RPMI8226 (cell line): ENCODE measurements at places on chromosomes 3 and 15.

GRCh38 chr3:23159929-23160328 lies 43.2 kb upstream of the UBE2E2 start:
- no peak for DNase-seq

DNA sequence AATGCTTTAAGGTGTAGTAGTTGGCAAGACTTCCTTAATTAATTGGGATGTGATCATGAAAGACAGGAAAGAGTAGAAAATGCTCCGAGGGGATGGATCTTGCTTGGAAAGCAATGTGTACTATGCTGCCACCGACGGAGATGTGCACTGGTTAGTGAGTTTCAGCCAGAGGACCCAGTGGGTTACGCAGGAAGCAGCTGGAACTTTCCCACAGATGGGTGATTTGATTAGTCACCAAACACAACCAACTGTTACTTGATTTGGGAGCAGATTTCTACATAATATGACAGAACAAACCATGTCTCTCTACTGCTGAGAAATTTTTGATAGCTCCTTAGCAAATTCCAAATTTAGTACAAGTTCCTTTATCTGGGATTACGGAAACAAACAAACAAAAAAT lies 245.4 kb upstream of the MCTP2 start:
- no peak for DNase-seq

DNA sequence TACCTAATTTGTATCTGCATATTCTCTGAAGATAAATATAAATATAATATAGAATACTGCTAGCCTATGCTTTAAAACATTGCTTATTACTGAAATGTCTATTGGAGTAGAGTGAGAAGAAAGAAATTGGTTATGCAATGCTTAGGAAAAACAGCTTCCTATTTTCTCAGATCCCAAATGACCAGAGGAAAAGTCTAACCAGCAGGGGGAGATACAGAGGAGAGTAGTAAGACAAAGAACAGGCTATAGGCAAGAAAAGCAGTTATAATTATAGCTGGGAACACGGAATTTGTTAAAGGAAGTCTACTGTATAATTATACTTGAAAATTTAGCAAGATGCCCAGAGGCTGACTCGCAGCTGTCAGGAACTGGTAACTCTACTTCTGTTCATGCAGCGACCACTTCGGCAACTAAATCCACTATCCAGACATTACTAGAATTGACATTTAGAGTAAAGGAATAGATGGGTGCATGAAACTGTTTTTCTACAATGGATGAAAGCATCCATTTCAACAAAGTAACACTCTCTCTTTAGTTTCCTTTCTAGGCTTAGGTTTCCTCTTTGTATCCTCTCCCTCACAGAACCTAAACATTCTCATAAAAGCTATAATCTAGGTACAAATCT lies 97.2 kb downstream of the TBC1D5 start:
- peak; percentile 40 for DNase-seq

- DNase-seq = no peak
Measured at GRCh38 chr3:42728056-42728455, 25.5 kb upstream of the HHATL start.

- no peak for DNase-seq
Measured at GRCh38 chr3:162774613-162775100, 1278.0 kb downstream of the OTOL1 start.

DNA sequence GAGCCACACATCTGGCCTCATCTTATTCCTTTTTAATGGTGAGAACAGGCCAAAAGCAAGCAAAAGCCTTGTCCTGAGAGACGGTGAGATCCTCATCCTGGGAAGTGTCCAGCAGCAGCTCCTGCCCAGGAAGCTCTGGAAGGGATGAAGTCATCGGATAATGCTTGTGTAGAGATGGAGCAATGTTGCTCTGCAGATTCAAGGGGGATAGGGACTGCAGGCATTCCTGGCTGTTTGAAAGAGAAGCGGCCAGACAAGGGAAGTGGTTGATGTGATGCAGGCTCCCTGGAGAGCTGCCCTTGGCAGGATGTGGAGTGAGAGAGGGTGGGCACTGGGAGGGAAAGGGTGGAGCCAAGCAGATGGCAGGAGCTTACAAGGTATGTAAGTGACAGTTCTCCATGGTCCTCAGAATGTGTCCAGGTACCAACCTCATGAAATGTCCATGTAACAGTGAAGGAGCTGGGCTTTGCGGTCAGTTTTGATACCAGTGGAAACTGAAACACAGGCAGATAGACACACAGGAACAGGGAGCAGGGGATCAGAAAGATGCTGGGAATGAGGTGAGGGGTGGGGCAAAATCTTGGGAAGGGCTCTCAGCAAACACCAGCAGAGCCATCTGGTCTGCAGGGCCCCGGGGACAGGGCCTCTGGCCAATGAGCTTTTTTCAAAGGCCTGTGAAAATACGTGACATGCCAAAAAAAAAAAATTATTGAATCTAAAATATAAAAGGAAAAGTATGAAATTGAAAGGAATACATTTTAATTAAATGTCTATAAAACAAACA lies 32.2 kb upstream of the LACTB start:
- no peak for DNase-seq

GRCh38 chr3:169266351-169266750 lies 397.2 kb downstream of the MECOM start:
- DNase-seq = no peak

DNA sequence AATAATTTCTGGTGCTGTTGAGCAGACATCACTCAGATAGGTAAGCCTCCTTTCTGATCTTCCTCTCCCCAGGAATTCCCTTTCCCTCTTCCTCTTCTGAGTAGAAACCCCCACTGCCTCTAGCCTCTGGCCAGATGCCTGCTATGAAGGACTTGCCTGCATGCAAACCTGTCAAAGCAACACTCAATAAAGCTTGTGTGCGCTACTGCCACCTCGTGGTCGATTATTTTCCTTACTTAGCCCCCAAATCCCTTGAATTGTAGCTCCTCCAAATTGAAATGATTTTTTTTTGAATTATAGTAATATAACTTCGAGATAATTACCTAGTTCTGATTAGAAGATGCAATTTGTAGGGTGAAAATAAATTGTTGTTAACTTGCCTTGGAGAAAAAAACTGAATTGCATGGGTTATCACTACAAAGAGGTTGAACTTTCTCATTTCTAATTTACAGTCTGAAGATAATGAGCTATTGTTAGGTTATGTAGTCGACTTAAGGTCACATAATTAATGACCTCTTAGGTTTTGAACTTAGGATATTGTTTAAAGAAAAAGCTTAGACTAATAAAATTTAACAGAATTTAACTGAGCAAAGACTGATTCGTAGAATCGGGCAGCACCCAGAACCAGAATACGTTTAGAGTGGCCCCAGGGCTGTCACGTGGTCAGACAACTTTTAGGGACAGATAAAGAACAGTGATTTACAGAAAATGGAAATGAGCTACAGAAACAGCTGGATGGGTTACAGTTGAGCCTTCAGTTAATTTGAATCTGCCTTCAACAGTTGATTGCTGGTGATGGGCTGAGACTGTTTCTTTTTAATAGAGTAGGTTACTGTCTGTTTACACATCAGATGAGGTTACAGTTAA lies 269.3 kb downstream of the ARPP21 start:
- DNase-seq = peak; percentile 68

- no peak for DNase-seq
Measured at GRCh38 chr15:78915341-78916087, 29.3 kb downstream of the CTSH start.

DNA sequence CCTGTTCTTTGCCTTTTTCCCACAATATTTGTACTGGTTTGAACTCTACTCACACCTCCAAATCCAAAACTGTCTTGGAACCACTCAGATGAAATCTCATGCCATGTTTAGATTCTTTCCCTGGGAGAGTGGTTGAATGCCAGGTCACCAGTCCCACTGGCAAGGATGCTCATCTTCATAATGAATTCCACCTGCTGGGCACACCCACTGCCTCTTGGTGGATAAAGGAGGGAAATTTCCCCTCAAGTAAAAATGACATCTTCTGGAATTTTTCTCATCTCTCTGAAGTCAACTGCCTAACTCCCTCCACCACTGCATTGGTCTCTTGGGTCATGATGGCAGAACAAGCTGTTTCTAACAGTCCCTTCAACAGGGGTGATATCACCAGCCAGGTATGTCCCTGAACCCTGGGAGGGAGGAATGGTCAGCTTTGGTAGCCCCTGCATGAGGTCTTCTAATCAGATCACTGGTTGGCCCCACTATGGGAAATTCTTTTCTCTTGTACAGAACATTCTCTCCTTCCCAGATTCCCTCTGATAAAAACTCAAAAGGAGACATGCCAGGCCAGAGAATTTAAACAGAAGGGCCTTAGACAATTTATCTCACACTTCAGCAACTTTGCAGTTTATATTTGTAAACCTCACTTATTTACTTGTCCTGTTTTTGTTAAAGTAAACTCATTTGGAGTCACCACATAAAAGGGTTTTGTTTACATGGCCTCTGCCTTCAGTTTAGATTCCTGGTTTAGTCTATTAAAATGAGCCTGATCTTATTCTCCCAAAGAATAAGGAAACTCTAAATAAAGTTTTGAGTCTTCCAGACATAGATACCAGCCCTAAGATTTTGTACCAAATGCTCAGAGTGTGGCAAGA lies 143.4 kb downstream of the WNT5A start:
- no peak for DNase-seq

GRCh38 chr3:101942356-101942755 lies 93.0 kb downstream of the NFKBIZ start:
- DNase-seq = no peak

GRCh38 chr3:61008998-61009380 lies 242.3 kb downstream of the FHIT start:
- DNase-seq = no peak

DNA sequence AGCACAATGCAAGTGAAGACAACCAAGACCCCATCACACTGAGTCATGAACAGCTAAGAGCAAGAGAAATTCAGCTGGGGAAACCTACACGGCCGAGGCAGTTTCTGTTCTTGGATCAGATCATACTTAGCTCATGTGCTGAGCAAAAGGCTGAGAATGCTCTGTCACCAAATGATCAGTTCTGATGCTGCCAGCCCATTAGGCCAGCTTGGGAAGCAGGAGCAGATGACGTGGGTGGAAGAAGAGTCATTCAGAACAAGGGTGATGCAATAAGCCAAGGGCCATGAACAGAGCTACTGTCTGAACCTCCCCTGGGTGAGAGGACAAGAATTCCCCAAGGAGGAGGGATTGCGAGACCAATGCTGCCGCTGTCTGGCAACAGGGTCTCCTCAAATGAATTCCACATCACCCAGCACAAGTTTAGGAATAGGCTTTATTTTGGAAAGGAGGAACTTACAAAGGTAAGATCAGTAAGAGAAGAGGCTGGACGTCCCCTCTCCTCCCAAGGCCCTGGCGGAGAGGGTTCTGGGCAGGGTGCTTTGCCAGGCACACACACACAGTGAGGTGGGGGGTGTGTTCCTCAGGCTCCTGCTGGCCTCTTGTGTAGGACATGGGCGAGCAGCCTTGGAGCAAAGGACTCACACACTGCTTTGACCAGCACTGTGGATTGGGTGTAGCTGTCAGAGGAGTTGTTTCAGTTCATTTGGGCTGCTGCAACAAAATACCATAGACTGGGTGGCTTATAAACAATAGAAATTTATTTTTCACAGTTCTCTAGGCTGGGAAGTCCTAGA lies 65.6 kb upstream of the CTXND1 start:
- DNase-seq = no peak

- no peak for DNase-seq
Measured at GRCh38 chr15:67406257-67406861, 114.6 kb upstream of the C15orf61 start.

GRCh38 chr15:51260202-51260601 lies 78.2 kb downstream of the CYP19A1 start:
- no peak for DNase-seq

DNA sequence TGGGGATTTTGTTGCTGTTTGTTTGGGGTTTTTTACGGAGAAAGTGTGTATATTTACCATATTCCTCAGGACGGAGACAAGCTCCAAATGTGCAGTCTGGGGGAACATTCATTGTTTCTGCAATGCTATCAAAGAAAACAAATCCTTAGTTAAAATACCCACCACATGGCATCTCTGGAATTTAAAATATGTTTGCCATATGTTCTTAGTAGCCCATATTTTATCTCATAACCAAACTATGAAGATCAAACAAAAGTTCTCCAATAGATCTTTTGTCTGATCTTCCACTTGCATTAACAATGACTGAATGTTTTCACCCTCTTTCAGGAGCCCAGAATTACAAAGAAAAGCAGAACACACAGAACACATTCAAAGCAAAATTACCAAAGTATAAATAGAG lies 35.3 kb downstream of the EFHB start:
- no peak for DNase-seq

DNA sequence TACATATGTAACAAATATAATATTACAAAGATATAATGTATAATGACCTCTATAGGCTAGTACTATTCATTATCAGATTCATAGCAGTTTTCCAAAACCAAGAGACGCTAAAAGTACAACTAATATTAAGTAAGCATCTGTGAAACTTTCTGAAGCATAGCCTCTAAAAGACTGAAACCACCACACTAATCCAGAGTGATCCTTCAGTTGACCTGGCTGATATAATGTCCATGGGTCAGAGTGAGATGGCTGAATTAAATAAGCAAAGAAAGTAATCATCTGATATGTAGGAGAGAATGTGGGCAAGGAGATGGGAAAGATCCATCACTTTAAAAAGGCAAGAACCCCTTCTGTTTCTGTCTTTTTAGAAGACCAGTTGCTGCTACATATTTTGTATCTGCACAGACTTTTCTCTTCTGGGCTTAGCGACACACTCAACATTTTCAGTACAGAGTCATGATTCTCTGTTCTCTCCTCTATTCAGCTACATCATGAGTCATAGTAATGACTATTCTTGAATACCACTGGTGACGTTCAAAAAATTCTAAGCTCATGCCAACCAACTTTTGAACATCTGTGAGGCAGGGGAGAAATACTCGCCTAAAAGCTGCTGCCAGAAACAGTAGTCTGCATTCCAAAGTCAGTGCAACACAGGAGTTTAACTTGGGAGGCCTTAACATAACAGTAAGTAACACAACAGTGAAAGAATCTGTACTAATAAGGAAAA lies 149.6 kb downstream of the MAGI1 start:
- DNase-seq = no peak

GRCh38 chr3:39068556-39068955 lies 16.7 kb downstream of the WDR48 start:
- no peak for DNase-seq

DNA sequence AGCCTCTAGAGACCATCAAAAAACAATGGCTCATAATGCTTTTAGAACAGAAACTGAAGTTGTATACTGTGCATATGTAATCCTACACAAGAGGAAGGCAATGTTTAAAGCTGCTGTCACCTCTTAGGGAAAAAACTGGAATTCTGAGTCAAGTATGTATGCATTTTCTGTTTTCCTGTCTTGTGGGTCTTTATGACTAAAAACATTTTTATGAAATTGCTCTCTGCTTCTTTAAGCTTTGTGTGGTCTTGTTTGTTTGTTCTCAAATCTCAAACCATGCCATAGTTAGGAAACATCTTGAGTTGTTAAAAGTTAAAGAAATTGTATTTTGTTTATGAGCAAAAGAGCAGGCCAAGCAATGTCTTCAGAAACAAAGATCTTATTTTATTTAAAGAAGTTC lies 80.9 kb upstream of the SOX2 start:
- DNase-seq = no peak

DNA sequence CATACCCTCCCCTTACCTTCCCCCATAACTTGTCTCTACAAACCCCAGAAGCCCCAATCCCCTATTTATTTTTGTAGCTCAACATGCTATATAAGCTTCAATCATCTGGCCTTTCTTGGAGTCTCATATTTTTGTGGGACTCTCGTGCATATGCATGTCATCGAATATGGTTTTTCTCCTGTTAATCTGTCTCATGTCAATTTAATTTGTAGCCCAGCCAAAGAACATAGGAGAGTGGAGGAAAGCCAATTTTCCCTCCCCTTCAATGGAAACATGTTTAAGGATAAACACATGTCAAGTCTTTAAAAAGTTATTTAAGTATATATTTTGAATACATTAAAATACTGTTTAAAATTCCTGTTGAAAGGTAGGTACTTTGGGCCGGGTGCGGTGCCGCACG lies 172.2 kb downstream of the GMNC start:
- DNase-seq = no peak
